ENCODE measurements at places on chromosomes 5 and 9.

- DNase-seq, result no peak
These were observed 191.0 kb downstream of the TARS1 start for GRCh38 chr5:33631786-33632185.

GRCh38 chr5:36841677-36842076 lies 34.9 kb upstream of the NIPBL start:
- DNase-seq, result no peak

DNA sequence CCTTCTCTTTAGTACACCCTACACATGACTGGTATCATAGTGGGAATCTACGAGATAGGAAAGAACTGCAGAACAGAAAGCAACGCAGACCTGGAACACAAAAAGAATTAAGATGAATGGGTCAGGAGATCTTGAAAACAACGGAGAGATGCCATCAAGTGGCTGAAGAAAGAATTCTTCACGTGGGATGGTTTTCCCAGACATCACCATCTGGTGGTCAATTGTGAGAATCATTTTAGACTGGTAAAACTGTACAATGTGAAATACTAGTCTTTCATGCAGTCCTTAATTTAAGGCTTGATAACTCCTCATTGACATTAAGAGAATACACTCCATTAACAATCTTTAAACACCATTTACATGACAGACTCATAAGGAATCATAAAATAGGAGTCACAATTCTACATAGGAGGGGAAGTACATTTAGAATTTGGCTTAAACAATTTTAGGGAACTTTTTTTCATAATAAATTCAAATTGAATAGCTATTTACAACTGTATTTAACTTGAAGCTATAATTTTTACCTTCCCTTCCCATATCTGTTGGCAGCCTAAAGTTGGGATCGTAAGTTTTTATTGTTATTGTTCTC lies 128.4 kb upstream of the TRPM3 start:
- peak; percentile 77 for DNase-seq

DNA sequence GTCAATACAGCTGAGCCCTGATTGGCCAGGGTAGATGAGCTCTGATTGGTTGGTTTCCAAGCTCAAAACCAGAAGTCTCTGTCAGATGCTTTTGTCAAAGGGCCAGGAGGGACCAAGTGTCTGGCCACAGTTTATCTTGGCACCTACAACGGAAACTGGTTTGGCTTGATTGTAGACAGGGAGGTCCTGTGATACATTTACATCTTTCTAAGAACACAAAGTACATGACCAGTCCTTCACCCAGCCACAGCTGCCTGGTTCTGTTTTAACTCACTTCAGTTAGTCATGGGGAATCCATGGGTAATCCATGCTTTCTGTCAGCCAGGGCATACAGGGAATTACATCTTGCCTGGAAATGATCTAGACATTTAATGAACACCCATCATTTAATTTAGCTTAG lies 171.2 kb downstream of the SLC12A2 start:
- no peak for DNase-seq

GRCh38 chr5:132981288-132981687 lies 17.9 kb upstream of the AFF4 start:
- DNase-seq, result no peak

- no peak for DNase-seq
These were observed 62.8 kb downstream of the SHOC1 start for GRCh38 chr9:111731928-111732327.

- DNase-seq, result no peak
These were observed 13.7 kb downstream of the C1QTNF2 start for GRCh38 chr5:160356550-160357347.

GRCh38 chr9:9752722-9753121 lies 860.1 kb downstream of the PTPRD start:
- no peak for DNase-seq

- DNase-seq, result no peak
These were observed 29.9 kb downstream of the HMCN2 start for GRCh38 chr9:130295431-130295830.

DNA sequence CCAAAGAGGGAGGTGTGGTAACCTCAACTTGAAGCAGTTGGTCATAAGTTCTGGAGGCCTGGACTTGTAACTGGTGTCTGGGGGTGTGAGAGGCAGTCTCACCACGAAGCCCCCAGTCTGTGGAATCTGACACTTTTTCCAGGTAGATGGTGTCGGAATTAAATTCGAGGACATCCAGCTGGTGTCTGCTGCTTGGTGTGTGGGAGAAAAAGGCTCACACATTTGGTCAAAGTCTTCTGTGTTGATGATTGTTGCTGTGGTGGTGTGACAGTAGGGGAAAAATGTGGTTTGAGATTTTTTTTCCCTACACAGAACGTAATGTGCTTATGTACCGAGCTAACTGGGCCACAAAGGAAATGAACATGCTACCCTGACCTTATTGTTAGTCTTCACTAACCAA lies 251.9 kb downstream of the MAT2B start:
- DNase-seq, result no peak

DNA sequence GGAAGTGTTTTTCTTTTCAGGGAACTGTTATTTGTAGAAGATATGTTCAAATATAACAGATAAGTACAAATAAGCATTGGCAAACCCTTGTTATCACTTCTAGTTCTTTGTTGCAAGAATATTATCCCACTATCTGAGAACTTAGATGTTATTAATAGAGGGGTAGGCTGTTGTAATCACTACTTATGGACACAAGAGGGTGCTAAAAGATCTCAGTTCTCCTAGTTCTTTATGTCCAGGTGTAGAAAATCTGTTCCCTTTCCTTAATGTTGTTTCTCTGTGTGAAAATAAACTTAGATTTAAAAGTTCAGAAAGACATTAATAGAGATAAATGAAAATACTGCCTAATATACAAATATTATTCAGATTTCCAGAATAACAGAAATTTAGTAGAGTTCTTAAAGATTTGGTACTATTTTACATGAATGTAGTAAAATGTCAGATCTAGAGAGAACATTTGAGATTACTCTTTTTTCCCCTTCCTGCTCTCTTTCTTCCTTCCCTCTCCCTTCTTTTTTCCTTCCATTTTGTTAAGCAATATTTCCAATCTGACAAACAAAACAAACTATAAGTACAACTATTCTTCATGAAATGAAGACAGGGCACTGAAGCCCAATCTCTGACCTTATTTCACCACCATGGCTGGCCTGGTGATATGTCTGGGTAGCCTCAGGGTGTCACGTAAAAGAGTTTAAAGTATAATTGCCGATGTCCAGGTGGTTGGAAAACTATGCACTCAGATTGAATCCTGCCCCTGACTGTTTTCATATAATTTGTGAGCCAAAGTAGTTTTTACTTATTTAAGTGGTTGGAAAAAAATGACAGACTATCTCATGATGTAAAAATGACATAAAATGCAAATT lies 43.6 kb upstream of the C5orf46 start:
- DNase-seq, result peak; percentile 57

GRCh38 chr9:136310273-136311030 lies 6.6 kb upstream of the CCDC187 start:
- no peak for DNase-seq

All from kidney capillary endothelial cell (primary cell).